ENCODE measurements at places on chromosomes 4 and X.

GRCh38 chr4:108396900-108397497 lies 223.4 kb upstream of the RPL34 start:
- no peak for DNase-seq

- DNase-seq: no peak
Observed at GRCh38 chr4:4752025-4752424, 107.4 kb upstream of the MSX1 start.

DNA sequence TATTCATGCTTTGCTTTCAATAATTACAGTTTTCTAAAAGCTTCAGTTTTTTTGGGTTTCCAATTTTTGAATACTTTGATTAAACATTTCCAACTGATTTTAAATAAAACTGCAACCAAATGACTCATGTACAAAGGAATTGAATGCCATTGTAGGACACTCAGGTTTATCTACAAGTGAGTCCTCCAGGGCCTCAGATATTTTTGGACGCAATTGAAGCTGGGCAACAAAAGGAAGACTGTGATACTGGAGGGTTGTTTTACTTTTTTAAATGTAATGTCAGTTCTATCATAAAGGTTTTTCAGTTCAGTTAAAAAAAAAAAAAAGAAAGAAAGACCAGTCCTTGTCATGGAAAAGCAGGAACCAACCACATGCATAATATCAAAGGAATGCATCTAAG lies 64.2 kb downstream of the MAGEA10 start:
- DNase-seq: no peak

- no peak for DNase-seq
Observed at GRCh38 chr4:4696530-4696929, 154.7 kb upstream of the STX18 start.

DNA sequence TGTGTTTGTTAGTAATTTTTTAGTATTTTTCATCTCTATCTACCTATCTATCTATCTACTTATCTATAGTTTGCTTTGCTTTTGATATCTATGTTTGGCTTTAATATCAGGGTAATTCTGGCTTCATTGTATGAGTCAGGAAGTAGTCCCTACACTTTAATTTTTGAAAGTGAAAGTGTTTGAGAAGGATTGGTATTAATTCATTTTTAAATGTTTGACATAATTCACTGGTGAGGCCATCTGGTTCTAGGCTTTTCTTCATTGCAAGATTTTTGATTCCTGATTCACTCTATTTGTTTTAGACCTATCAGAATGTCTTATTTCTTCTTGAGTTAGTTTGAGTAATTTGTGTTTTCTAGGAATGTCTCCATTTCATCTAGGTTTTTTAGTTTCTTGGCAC lies 20.2 kb upstream of the TCP11X2 start:
- no peak for DNase-seq

GRCh38 chr4:139458543-139458942 lies 4.6 kb downstream of the RAB33B start:
- DNase-seq: no peak

DNA sequence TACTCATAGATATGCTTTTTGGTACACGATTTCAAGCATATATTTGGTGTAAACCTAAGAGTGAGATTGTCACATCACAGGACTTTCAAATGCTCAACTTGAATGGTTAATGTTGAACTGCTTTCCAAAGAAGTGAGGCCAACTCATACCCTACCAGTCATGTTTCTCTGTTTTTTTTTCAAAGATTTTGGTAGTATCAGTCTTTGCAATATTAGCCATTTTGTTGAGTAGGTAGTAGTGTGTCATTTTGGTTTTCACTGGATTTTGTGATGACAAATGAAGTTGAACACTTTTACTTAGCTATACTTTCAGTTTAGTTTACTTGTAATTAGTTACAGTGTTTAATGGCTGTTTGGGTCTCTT lies 12.5 kb upstream of the HS3ST1 start:
- DNase-seq: no peak

DNA sequence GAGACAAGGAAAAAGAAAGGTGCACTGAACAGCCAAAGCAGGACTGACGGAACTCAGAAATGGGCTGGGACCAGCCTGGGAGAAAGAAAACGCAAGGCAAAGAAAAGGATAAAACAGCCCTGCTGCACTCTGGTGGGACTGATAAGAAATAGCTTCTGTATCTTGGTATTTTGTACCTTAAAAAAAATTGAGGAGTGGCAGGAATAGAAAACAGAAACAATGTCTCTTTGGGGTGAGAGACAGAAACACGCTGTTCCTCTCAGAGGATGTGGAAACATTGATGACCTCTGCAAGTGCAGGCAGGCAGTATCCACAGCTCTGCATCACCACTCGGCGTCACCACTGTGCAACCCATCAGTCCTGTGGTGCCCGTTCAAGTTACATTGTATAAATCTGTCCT lies 152.5 kb upstream of the SPRY1 start:
- no peak for DNase-seq

GRCh38 chr4:177509226-177509745 lies 67.0 kb upstream of the AGA start:
- no peak for DNase-seq

DNA sequence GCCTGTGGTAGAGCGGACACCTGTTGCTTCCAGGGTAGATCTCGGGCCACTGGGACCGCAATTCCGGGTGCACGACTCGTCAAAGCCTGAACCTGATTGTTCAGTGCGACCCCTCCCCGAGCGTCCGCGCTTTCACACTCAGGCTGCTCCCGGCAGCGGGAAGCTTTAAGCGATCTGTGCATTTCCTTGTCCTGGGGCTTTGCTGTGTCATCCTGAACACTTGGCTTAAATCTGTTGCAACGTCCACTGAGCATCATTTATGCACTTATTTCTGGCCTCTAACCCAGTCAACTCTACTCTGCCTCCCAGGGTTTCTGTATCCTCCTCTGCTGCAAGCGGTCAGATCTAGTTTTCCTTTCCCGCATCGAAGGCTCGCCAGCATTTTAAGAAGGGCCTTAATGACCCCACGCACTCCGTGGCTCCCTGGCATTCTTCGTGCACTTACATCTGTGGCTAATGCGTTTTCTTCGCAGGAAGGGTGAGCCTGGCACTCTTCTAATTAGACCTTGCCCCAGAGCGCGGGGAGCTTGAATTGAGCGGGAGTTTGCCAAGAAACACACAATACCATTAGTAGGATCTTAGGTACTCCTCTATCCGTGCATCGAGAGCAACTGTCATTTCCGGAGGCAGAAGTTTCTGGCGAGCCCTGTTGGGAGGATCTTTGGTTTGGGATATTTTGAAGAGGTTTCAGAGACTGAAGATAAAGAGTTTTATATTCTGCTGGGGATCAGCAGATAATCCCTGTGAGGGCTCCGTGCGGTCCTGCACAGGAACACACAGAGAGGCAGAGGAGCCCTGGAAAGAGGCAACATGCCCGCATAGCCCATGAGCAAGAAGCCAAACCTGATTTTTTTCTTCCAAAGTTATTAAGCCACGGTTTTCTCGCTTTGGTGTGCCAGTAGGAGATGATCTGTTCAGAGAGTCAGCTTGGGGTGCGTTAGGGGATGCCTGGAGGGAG lies 654 bp upstream of the DDIT4L start:
- DNase-seq: no peak

DNA sequence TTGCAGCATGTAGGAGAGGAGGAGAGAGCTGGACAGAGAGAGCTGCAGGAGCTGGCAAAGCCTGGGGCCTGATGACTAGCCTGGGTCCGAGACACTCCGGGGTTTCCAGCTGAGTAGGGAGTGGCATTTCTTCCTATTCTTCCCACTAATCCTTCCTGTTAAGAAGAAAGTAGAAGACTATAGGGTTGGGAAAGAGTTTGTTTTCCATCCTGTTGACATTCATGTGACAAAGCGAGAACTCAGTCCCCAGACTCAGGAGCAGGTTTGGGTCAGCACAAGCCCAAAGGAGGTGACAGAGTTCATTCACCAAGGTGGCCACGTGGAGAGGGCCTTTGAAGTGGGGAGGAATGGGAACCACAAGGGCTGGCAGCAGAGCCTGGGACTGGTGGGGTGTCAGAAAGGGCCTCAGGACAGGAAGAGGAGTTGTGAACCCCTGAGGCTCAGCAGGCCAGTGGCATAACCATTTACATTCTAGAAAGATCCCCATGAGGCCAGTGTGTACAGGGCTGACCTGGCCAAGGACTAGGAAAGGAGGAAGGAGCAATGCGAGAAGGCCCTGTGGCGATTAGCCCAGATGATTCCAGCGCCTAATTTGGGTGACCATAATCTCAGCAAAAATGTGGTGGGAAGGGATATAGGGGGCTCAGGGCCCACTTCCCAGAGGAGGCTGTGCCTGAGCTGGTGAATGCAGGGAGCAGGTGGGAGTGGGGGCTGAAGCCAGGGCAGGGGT lies 3.3 kb upstream of the HAUS3 start:
- no peak for DNase-seq

DNA sequence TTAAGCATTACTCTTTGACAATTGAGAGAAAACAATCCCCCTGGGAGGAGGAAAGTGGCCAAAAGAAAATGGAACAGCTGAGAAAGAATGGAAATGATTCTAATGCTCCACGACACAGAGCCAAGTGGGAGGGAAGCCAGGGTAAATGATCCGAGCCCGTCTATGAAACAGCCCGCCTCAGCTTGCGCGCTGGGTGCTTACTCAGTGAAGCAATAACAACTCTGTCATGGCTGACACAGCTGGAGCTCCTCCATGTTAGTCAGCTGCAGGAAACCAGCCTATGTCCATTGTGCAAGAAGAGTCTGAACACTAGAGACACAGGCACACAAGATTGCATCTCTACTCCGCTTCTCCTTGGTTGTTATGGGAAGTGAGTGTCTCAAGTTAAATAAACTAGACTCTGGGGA lies 19.3 kb downstream of the NOA1 start:
- no peak for DNase-seq

DNA sequence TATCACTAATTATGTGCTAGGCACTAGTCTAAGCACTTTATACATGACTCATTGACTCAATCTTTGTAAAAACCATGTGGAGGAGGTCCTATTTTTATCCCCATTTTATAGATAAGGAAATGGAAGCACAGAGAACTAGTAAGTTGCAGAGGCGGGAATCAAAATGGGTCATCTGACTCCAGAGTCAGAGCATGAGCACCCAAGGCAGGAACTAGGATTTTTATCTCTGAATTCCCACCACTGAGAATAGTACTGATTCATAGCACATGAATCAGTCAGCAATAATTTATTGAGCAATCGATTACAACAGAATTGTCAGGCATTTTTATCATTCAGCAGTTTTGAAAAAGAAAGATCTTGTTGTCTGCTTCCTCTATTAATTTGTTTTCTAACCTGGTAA lies 19.3 kb downstream of the SCARB2 start:
- no peak for DNase-seq

DNA sequence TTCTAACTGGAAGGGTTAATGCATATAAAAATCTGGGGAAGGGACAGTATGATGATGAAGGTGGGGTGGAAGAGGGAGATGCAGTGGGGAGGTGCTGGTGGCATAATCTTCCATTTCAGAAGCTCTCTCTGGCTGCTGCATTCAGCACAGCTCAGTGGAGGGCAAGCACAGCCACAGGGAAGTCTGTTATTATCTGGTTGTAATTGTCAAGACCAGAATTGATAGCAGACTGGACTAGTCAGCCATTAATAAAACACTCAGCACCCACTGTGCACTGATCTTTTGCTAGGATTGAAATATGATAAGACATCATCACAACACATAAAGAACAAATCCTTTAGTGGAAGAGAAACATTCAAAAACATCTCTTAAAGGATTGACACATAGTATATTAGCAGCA lies 414.2 kb upstream of the LCORL start:
- DNase-seq: no peak

DNA sequence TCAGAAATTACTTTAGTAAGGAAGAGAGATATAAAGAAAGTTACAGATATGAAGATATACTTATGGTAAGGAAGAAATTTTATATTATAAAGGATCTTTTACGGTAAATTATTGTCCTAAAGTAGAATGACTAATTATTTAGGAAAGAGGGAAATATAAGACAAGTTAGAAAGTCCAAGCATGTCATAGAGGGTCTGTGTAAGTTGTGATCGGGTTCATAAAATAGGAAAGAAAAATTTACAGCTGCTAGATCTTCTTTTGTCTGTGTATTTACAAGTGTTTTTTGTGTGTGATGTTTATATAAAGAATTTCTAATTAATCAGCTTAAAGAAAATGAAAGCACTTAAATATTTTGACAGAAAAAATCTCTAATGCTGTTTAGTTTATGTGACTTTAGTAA lies 1054.9 kb upstream of the DIAPH2 start:
- no peak for DNase-seq

GRCh38 chrX:13898083-13898482 lies 81.2 kb upstream of the GPM6B start:
- DNase-seq: no peak

DNA sequence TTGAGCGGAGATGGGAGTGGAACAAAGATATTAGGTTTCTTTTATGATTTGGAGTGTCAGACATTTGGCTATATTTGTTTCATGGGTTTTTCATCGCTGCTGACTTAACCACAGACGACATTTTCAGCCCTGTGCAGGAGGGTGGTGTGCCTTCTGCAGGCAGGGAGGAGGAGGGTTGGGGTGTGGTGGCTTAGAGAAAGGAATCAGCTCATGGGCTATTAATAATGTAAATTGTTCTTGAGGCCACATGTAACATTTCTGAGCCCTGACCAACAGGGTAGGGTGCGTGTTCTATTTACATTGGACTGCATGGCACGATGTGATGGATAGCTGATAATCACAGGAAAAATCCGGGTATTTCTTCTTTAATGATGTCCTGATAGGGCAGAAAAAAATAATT lies 67.6 kb downstream of the POLA1 start:
- no peak for DNase-seq

All from stimulated activated CD4-positive, alpha-beta T cell treated with anti-CD3 and anti-CD28 coated beads, TNF-alpha, amount 100 ng/mL, for 4 hours (primary cell).